Panc1 (cell line): ENCODE measurements at places on chromosomes 4 and X.
A peak's percentile ranks its signal among the peaks of the same experiment; 100 is the strongest.

DNA sequence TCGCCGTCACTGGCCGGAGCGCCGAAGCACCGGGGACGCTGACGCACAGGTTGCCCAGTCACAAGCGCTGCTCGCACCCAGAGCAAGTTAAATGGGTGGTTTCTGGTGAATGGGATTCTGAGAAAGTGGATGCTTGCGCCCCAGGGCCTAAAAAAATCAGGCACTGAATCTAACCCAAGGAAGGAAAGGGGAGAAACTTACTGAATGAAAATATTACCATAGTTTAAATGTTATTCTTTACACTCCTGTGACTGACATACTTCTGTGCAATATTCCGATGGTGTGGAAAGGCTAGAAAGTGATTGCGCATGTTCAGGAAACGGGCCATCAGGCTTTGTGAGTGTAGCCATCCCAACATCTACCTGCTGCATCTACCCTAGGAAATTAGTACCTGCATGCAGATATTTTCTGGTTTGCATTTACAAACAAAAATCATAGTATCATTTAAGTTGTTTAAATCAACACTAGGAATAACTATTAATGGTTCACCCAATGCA, 838 bp upstream of the ABCG2 start:
- no peak for DNase-seq

DNA sequence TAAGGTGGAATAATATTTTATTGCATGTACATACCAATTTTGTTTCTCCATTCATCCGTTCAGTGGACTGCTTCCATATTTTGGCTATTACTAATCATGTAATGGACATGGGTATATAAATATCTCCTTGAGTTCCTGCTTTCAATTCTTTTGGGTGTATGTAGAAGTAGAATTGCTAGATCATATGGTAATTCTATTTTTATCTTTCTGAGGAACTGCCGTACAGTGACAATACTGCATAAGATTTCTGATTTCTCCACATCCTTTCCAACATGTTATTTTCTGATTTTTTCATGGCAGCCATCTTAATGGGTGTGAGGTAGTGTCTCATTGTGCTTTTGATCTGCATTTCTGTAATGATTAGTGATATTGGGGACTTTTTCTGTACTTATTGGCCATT, 19.2 kb downstream of the ALPK1 start:
- DNase-seq: no peak

DNA sequence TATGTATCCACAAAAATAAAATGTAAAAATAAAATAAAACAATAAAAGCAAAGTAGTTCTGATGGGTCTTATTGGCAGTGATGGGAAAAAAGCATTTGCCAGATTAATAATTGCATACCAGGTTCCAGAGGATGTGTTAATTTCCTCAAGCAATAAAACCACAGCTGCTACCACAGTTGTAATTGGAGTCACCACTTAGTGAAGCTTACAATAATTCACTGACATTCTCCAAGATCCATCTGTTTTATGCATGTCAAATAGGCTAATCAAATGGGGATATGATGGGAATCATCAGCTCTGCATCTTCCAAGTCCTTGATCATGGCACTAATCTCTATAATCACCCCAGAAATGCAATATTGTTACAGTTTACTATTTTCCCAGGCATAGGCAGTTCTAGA, 123.5 kb upstream of the EMCN start:
- no peak for DNase-seq

- DNase-seq: no peak
Measured at GRCh38 chr4:108068442-108068841, 78.8 kb downstream of the HADH start.

GRCh38 chrX:153245288-153245731, 66.2 kb downstream of the MAGEA1 start:
- DNase-seq: no peak

DNA sequence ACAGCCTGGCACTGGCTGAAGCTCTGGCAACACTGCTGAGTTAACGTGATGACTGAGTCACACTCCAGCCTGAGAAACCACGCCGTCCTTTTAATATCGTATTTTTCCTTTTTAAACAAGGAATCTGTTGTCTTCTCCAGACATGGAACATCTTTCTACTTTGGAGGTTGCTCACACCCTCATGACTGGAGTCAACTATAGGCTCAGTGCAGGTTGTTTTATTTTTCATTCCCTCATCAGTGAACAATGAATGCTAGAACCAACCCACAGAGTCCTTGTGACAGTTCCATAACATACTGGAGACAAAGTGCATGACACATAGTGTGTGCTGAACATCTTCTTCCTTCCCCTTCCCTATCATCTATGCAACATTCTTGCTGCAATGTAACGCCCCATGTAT, 76.8 kb upstream of the CPEB2 start:
- DNase-seq: no peak

DNA sequence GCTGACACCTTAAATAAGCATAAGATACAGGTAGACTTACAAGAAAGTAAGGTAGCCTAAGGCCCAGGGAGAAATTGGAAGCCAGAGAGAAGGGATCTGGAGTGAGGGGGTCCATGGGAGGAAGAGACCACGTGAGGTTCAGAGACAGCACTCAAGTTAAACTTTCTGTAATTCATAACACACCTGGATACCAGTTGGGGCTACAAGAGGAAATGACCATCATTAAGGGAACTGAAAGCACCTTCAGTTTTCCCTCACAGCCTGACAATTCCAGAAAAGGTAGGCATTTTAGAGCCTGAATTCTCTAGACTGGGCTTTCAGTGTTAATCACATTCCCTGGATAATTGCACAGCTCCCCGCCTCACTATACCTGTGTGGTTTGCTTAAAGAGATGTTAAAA, 355.5 kb downstream of the FBXW7 start:
- DNase-seq: no peak

- no peak for DNase-seq
Measured at GRCh38 chrX:50430917-50431575, 39.6 kb downstream of the DGKK start.

DNA sequence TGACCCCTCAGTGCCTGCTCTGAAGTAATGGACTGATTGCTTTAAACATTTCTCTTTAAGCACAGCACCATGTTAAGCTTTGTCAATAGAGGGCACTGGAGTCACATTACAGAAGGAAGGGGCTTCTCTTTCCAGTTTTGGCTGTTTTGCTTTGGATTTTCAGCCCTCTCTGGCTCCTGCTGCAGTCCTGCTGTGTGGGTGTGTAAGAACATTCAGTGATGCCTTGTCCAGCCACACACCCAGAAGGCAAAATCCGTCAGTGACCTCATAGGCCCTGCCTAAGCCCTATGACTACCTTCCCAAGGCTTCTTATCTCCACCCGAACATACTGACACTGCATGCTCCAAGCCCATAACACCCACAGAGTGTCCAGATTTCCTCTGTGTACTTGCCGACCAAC, 215.3 kb upstream of the CTSO start:
- DNase-seq: peak; percentile 20

- DNase-seq: no peak
Measured at GRCh38 chr4:1404573-1405253, 1.5 kb downstream of the NKX1-1 start.

GRCh38 chr4:141216002-141216761, 4.5 kb upstream of the ZNF330 start:
- no peak for DNase-seq

- no peak for DNase-seq
Measured at GRCh38 chrX:152658302-152658701, 20.6 kb downstream of the GABRQ start.

- no peak for DNase-seq
Measured at GRCh38 chrX:136745215-136746173, 35.2 kb downstream of the ARHGEF6 start.

GRCh38 chr4:55014876-55015275, 110.5 kb downstream of the KDR start:
- no peak for DNase-seq

DNA sequence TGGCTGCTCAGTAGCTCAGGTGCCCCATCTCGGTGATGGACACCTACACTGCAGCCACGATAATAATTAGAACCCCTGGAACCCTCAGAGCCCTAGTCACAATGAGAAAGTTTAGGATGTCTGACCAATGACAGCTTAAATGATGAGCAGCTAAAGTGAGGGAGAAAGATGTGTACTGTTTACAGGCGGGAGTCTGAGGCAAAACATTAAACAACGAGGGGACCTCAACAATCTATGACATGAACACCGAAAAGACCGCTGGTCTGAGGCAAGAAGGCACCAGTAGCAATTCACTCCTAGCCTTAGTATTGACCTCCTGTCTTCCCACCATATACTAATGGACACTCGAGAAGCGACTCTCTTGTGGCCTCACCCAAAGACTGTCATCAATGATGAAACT, 369.5 kb upstream of the SMIM31 start:
- DNase-seq: no peak

- DNase-seq: no peak
Measured at GRCh38 chr4:140993370-140993769, 139.9 kb downstream of the RNF150 start.

GRCh38 chr4:122803788-122804208, 22.8 kb upstream of the FGF2 start:
- no peak for DNase-seq

DNA sequence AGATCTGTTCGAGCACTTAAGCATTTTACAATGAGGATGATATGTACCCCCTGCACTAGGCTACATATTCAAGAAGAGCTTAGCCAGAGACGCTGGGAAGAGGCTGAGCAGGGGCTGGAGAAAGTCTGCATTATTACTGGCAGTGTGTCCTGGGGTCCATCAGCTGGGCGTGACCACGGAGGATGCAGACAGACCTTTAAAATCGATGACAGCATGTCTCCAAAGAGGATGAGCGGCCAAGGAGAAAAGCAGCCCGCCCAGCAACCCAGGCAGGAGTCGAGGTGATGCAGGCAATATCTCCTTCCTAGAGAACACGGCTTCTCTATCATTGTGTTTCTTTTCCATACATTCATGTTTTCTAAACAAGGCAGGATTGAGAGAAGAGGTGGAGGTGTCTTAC, 300.7 kb downstream of the USP46 start:
- DNase-seq: no peak

DNA sequence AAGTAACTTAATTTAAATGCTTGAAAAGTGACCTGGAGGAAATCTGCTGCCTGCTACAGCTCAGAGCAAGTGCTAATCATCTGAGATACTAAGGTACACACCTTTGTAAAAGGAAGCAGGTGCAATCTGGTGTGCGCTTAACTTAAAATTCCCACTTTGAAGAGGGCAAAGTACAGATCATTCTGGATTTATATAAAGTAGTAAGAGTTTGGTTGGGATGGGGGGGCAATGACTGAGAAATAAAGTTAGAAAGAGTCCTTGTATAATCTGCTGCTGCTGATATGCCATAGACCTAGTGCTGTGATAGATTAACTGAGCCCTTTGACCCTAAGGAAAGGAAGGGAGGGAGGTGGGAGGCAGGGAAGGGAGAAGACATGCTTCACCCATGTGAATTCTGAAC, 141.0 kb downstream of the MTNR1A start:
- DNase-seq: no peak

- no peak for DNase-seq
Measured at GRCh38 chrX:118736394-118737010, 9.1 kb downstream of the IL13RA1 start.

DNA sequence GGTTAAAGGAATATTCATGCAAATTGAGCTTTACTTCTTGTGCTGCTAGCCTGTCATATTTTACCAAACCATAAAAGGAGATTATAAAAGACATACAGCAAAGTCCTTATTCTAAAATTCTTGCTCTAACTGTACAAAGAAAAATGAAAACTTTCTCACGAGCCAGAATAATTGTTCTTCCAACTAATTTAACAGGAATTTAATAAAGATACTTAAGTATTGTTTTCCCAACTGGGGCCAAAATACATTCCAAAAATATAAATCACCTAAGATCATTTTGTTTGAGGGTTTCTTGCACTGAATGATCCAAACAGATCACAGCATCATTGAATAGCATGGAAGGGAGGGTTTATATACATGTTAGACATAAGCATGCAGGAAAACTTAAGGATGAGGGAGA, 127.1 kb upstream of the PCDH18 start:
- DNase-seq: no peak

DNA sequence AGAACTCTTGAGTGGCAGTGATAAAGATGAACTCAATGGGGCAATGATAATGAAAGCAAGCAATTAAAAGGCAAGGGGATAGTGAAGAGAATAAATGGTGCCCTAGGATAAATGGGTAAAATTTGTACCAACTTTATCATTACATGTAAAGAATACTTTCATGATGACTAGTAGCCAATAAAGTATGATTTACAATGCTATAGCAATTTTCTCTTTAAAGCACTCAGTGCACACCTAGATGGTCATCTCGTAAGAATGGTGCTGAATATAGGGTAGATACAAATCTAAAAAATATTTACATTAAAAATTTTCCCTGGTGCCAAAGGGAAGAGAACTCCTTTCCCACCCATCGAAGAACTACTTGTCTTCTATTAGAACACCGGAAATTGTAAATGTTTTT, 651.4 kb downstream of the STPG2 start:
- DNase-seq: no peak

- no peak for DNase-seq
Measured at GRCh38 chrX:39012621-39013111, 211.4 kb downstream of the MID1IP1 start.

DNA sequence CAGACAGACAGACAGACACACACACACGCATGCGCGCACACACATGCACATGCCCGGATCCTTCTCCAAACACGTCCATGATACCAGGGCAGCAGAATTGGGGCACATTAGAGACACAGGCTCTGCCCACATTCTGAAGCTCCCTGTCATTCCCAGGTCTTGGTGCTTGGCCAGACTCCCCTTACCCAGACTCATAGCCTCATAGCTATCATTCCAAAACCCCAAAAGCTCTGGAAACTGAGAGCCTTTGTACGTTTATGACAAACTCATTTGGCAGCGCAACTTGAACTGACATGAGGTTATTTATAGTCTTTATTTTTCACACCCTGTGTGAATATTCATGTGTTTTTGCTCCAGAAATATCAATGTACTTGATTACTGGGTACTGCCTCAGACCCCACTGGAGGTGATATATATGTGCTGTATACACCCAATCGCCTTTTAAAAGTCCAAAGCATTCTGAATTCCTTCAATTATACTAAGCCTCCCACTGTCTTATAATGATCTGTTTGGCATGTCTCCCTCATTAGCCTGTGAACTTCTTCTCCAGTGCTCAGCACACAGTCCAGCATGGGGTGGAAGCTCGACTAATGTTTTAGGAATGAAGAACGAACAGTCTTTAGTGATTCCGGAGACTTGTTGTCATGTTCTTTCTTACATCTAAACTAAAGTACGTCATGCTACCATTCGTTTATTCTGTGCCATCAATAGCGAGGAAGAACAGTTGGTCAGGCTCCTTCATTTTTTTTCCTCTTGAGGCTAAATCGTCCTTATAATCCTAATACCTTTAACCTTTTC, 45.0 kb downstream of the RTL9 start:
- DNase-seq: no peak
